ENCODE measurements at places on chromosomes 1 and 21.

- no peak for DNase-seq
These were observed 40.3 kb upstream of the LRRC8B start for GRCh38 chr1:89484092-89485038.

GRCh38 chr1:170164103-170164763 is 18.5 kb downstream of the NTMT2 start:
- no peak for DNase-seq

- no peak for DNase-seq
These were observed 148.9 kb upstream of the IGSF21 start for GRCh38 chr1:17958704-17959103.

DNA sequence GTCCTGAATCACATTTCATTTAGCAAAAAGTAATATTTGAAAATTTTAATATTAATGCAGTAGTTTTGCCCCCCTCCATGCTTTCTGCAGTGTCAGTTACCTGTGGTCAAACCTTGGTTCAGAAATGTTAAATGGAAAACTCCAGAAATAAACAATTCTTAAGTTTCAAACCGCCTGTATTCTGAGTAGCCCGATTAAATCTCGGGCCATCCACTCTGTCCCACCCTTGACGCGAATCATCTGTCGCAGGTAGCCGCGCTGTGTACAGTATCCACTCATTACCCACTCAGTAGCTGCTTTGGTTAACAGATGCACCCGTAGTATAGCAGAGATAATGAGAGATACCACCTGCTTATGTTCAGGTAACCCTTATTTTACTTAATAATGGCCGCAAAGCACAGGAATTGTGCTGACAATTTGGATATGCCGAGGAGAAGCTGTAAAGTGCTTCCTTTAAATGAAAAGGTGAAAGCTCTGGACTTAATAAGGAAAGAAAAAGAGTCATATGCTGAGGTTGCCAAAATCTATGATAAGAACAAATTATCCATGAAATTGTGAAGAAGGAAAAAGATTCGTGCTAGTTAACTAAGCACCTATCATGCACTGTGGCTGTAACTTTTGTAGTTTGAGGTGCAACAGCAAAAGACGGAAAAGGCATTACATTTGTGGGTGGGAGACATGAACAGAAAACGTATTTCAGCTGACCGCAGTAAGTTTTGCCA is 889 bp upstream of the SCYL3 start:
- DNase-seq = no peak

DNA sequence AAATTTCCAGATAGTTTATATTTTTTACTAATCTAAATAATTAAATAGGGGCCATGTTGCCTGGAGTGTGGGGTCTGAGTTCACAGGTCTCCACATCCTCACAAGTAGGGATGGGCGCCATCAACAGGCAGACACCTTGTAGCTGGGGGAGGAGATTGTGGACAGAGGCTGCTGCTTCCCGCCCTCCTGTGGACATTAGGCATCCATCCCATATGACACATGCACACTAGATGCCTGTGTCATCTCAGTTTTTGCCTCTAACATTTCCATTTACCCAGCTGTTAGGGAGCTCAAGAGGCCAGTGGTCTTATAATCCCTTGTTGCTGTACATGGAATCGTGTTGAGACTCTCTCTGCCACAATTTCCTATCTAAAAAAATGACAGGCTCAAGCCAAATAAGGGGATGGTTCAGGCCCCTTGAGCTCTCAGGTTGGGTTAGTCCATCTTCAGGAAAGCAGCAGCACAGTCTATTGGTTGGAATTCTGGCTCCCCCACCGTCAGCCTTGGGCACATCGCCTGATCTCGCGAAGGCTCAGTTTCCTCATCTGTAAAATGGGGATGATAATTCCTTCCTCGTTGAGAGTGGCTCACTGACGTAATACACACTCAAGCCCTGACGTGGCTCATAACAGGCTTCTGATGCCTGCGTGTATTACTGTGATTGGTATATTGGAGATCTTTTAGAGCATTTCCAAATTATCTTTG is 13.6 kb downstream of the LHX4 start:
- DNase-seq = no peak

- DNase-seq = no peak
These were observed 115.6 kb downstream of the APP start for GRCh38 chr21:26055010-26055409.

- no peak for DNase-seq
These were observed 82.3 kb downstream of the PCBP3 start for GRCh38 chr21:45725844-45726200.
